ENCODE measurements at places on chromosomes 6 and 20.
A peak's percentile ranks its signal among the peaks of the same experiment; 100 is the strongest.

DNA sequence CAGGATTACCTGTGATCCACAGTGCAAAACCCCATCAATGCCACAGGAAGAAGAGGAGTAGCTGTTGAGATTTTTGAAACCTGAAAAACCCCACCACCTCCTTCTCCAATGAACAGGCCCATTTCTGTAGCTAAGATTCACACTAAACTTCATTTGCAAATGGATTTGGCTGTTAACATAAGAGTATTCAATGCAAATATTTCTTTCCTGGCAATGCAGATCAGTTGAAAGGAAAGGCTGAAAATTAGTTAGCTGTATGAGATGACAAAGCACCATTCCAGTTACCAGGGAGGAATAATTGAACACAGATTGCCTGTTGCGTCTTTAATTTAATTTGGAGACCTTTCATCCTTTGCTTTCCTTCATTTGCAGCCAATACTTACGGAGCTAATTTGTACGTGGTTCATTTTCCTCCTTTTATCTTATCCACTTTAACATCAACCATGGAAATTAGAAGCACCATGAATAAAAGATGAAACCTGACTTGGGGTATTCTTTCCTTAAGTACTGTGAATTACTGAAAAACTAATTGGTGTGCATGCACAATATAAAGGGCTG, 4.2 kb downstream of the B3GAT2 start:
- no peak for DNase-seq

DNA sequence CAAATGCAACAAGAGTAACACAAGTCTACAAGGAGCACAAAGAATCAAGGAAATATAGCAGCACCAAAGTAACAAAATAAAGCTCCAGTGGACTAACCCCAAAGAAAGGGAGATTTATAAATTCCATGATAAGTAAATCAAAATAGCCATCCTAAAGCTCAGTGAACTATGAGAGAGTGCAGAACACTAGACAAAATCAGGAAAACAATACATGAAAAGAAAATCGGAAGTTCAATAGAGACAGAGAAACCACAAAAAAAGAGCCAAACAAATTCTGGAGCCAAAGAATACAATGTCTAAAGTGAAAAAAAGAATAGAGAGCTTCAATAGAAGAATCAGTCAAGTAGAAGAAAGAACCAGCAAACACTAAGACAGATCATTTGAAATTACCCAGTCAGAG, 247.3 kb upstream of the TENT5A start:
- DNase-seq = no peak

DNA sequence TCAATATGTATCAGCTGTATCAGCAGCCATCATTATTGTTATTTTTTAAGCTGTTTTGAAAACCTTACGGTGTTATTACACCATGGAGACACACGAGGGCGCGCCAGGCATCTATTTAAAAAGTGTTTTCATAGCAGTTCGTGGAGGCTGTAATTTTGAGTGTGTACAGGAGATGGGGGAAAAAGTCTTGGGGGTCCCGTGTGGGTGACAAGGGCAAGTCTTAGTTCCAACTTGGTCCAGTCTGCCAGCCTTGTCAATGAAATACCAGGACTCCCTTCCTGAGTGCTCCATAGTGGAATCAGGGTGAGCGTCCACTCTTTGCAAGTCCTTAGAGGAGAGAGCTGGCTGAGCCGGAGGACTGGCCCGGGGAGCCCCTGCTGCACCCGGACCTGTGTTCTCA, 43.3 kb downstream of the SLC2A10 start:
- peak; percentile 25 for DNase-seq

DNA sequence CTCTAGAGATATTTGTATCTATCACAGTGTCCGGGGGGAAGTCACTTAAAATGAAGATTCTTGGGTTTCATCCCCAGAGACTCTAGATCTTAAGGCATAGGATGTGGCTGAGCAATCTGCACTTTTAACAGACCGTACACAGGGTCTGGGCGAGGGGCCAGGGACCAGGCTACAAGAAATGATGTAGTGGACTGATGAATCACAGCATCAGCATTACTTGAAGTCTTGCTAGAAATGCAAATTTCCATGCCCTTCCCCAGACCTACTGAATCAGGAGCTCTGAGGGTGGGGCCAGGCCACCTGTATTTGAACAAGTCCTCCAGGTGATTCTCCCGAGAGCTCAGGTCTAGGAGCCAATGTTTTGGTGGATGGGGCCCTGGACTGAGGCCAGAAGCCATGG, 168.4 kb downstream of the DOK5 start:
- DNase-seq = no peak

GRCh38 chr6:33904050-33904746, 100.4 kb upstream of the MLN start:
- DNase-seq = no peak

GRCh38 chr6:69202768-69203167, 567.7 kb downstream of the ADGRB3 start:
- DNase-seq = no peak

GRCh38 chr20:59820204-59821041, 113.0 kb downstream of the SYCP2 start:
- DNase-seq = no peak

DNA sequence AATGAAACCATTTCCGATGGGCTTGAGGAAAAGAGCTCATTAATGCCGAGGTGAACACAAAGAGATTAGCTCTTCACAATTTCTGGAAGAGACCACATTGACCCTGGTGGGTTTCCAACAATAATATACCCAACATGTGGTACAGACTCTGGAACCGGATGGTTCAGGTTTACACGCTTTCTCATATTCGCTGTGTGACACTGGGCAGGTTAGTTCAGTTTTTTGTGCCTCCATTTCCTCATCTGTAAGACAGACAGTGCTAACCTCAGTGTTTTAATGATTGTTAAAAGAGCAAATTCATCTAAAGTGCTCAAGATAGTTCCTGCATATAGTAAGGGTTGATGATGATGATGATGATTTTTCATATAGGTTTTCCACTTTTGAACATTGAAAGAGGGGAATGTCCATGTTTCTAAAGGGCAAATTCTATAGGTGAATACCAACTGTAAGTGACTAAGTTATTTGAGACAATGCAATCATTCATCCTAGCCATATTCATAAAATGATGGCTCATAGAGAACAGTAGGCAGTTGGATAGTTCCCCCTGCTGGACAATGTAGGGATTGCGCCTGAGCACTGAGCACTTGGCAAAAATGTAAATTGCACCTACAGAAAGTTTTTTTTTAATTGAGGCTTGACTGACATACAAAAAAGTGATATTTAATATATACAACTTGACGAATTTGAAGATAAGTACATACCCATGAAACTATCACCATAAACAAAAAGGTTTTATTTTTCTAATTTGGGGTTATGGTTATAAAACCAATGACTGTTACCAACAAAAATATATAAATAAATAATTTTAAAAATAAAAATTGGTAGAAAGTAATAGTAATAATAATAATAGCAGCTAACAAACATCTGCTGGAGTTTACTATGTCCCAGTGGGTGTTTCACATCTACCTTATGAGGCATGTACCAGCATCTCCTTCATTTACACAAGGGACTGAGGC, 2.1 kb upstream of the PERP start:
- DNase-seq = no peak

DNA sequence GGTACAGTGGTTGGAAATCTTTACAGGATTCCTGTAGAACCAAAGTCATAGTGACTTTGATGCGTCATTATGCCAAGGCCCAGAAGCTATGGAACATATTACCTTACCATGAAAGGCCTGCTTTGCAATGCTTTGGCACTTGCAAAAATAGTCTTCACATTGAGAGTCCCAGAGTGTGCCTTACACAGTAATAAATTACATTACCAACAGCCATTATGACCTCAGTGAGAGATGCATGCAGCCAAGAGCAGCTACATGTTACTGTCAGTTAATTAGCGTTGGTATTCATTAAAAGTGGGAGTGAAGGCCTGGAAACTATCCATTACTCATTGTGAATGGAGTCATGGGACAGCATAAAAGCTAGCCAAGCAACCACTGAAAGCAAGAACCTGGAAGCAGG, 39.2 kb upstream of the HDDC2 start:
- DNase-seq = no peak

GRCh38 chr6:145689529-145689928, 45.8 kb downstream of the EPM2A start:
- no peak for DNase-seq

- no peak for DNase-seq
Observed at GRCh38 chr20:4281258-4282055, 266.1 kb upstream of the RNF24 start.

All from LNCaP clone FGC (cell line).